ENCODE measurements at places on chromosomes 11 and 22.

DNA sequence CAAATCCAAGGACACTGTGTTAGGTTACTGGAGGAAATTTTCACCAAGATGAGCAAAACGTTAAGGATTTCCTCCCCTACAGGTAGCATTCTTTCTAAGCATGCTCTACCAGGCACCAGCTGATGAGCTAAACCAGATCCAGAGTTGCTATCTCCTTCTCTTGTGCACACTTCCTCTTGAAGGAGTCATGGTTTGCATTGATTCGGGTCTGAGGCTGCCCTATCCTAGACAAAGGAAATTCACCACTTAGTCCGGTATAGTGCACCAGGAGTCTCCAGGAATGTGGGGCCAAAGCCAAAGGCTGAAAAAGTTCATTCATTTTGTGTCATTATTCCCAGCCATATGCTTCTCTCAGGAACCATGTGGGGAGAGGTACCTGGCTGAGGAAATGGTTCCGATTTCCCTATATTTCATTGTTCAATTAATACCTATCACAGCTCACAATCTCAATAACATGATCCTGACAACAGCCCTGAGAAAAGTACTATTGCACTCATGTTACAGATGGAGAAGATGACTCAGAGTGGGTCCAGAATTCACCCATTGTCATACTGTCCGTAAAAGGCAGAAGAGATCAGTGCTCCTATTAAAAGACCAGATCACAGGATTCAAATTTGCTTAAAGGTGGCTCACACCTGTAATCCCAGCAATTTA, 39.1 kb downstream of the SLC35F2 start:
- DNase-seq = no peak

DNA sequence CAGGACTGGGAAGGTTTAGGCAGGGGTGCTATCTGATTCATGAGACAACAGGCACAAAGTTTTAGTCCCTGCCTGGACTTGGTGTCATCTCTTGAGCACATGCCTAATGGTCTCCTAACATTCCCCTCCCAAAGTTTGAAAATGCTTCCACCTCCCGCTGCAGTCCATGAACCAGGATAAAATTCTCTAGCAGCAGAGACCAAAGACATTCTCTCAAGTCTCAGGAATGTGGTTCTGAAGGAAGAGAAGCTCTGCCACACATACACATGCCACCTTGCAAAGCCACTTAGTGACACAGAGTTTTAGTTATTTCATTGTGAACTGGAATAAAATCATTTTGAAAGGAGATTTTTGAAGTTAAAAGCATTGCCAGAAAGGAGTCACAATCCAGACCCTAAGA, 15.5 kb downstream of the OR51B6 start:
- no peak for DNase-seq

DNA sequence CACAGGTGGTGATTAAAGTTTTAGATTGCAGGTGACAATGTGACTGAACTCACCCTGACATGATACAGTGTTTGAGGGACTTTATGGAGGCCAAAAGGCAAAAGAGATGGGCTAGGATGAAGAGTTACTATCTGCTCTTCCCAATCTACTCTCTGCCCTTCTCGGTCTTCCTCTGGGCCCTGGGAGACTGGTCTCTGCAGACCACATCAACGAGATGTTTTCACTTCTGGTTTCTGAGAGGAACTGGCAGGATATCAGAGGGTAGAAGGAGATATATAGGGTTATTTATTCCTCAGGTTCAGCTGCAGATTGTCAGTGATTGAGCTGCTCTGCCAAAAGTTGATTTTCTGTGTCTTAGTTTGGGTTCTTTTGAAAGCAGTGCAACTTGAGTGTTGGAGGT, 32.4 kb upstream of the CD44 start:
- no peak for DNase-seq

DNA sequence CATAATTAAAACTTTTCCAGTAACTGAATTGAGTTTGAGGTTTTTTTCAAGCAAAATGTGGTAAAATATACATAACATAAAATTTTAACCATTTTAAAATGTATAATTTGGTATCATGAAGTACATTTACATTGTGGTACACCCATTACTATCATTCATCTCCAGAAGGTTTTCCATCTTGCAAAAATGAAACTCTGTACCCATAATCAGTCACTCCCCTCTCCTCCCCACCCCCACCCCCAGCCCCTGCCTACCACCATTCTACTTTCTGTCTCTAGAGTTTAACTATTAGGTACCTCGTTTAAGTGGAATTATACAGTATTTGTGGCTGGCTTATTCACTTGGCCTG, 63.7 kb downstream of the MICAL2 start:
- DNase-seq = no peak

DNA sequence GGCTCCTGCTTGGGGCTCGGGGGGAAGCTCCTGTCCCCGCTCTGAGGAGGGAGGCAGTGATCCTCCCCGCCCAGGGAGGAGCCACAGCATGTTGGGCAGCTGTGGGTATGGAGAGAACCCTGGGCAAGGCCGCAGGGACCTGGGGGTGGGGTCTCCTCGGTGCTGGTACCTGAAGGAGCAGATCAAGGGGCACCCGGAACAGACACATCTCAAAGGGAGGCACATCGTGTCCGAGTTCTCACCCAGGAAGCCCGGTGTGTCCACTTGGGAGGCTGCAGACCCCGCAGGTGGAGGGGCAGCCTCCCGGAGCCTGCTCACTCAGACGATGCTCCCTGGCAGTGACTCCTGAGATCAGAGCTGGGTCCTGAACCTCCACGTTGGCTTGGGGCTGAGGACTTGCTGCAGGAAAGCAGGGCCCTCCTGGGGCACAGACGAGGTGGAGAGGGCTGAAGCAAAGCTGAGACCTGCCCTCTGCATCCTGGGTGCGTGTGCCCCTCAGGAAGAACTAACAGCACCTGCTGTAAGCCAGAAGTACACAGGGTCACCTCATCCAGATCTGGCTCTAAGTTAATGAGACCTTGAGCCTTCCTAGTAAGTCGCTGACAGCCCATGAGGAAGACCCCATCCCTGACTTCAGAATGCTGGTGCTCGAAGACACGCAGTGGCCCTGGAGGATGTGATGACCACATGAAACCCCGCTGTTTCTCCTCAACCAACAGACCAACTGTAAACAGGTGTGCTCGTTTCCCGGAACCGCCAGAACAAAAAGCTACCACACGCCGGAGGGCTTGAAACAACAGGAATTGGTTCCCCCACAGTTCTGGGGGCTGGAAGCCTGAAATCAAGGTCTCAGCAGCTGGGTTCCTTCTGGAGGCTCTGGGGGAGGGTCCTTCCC, 5.9 kb upstream of the OSBPL5 start:
- DNase-seq = no peak

DNA sequence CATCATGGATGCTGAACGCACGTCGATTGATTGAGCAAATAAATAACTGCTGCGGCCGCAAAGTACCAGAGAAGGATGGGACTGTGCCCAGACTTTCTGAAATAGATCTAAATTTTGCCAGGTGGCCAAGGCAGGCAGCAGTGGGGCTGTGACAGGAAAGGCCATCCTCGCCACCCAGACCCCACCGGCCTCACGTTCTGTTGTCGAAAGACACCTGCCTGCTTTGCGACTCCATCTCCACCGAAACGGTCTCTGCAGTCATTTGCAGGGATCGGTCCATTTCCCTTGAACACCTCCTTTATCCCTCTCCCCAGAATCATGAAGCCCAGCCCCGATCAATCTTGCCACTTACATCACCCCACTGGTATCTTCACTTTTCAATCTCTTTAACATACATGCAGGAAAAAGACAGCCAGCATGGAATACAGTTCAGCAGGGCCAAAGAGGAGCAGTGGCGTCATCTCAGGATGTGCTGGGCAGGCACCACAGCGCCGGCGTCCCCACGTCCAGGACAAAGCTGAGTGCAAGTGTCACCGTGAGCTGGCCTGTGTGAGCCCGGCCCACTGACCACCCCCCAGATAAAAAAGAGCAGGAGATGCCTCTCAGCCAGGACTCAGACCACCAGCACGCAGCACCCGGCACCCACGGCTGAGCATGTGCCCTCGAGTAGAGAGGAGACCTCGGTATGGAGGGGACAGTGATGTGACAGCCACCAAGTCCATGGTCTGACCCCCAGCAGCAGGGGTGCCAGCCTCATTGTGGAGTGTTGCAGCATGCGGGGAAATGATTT, 610.3 kb downstream of the TBC1D22A start:
- peak; percentile 49 for DNase-seq

- DNase-seq = no peak
These were observed 4.6 kb downstream of the TRABD start for GRCh38 chr22:50190182-50190940.

DNA sequence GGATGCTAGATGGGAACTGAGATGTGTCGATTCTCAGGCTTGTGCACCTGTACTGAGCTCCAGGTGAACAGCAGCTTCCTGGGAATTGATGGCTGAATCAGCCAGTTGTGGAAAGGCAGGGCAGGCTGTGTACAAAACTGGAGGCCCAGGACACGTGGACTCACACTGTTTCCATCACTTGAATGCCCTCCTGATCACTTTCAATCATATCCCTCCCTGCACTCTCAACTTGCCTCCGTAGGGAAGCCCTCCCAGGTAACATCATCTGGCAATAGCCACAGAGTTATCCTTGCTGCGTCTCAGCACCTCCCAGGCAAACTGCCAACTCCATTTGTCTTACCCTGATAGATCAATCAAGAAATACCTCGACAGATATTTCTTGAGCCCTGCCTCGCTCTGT, 10.1 kb downstream of the FAM83F start:
- no peak for DNase-seq

- no peak for DNase-seq
These were observed 120.4 kb upstream of the TTC12 start for GRCh38 chr11:113193946-113194345.

DNA sequence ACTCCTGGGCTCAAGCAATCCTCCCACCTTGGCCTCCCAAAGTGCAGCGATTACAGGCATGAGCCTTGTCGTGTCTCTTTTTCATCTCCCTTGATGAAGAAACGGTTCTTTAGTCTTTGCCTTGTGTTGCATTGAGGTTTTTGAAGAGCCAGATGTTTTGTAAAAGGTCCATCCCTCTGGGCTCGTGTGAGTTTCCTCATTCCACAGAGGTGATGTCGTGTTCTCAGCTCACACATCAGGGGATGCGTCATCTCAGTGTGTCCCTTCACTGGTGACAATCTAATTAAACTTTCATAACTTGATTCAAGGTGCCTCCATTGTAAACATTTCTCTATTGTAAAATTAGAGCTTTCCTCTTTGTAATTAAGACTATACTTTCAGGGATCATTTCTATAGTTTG, 29.7 kb upstream of the TEF start:
- DNase-seq = no peak

DNA sequence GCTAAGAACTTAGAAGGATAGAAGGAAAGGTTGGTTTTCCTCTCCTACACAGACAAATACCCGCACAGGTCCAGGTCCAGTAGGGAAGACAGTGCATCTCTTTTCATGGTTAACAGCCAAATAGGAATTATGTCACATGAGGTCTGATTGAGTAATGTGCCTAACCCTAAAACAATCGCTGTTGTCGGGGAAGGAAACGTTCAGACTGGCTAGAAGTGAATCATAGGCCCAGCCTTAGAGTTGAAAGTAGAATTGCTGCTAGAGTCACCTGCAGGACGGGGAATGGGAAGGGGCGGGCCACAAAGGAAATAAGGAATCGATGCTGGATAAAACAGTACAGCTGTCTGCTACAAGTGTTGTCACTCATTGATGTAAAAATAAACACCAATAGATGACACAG, 12.4 kb upstream of the HTATIP2 start:
- no peak for DNase-seq

GRCh38 chr11:414318-414857, 411 bp downstream of the SIGIRR start:
- DNase-seq = no peak

- no peak for DNase-seq
These were observed 140.3 kb downstream of the CADM1 start for GRCh38 chr11:115363921-115364320.

DNA sequence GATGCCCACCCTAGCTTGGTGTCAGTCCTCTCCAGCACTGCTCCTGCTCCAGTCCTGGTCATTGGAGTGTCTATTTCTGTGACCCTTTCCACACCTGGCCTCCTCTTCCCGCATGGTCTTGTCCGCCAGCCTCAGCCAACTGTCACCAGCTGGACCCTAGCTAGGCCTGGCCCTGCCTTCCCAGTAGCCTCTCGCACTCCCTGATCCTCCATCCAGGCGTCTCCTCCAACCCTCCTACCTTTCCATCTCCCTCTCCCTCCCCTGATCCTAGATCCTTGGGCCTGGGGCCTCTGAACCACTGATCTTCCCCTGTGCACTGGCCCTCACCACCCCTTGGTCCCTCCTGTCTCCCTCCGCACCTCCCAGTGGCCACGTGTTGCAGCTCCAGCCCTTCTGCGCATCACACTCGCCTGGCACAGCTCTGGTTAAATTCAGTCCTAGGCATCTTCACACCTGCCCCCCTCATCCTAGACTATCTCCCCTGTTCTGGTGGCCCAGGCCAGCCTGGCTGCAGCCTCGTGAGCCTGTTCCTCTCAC, 9.9 kb downstream of the SYNGR1 start:
- no peak for DNase-seq

DNA sequence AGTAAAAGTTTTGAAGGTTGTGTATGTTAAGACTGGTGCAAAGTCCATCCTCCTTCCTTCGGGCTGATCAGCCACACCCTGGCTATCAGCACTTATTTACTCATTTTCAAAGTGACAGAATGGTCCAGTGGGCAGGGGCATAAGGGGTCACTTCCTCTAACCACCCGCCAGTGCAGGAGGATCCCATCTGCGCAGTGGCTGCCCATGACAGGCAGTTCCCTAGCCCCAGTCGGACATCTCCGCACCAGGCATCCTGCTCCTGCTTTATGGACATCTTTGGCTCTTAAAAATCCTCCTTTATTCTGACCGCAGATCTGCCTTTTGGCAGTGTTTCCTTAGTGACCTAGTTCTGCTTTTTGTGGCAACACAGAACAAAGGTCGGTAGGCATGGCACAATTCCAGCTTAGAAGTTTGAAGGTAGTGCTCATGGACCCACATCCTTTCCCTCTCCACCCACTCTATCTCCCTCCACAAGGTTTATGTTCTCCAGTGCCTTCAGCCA, 55.9 kb downstream of the BMAL1 start:
- DNase-seq = no peak

- peak; percentile 97 for DNase-seq
These were observed at the start of gene DERL3 for GRCh38 chr22:23838681-23839468. Gene DERL3, minus strand, starts transcription at chr22:23839006. Its CDS starts 19 bp downstream, at chr22:23838987.

DNA sequence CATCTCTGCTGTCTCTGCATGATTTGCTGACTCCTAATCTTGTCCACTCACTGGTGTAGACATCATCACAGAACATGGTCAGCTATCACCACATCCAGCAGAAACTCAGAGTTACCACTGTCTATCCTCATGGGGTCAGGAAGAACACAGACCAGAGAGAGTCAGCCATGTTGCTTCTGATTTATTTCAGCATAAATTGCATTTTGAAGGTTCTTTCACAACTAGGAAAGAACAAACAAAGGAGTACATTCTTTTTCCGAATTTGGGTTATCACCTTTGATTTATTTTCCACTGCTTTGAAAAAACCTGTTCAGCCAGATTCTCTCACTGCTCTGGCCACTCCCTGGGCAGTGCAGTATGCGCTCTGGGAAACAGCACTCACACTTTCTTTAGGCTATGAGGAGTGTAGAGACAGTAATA, 172.0 kb upstream of the MTMR2 start:
- DNase-seq = no peak

DNA sequence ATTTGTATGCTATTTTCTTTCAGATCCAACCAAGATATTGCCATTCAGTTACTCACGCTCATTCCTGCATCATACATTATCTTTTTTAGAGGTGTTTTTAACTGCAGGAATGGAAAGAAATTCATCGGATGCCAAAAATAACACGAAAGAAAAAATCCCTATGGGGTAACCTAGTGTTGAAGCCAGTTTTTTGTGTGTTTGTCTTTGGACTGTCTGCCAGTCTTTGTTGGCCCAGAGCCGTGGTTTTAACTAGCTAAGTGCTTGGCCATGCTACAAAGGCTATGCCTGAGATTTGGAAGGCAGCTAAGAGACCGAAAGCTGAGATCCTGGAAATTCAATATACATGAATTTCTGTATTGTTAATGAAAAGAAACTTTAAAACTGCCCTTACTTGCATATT, 309.8 kb upstream of the CNTN5 start:
- DNase-seq = no peak
